ENCODE measurements at places on chromosomes 7 and 10. TPM values are rescaled to one million over a fixed set of nuclear protein-coding genes. Genes with fewer than 3 reads are reported as not detected.

SLC18A3 gene
- total RNA-seq: not detected

FIGNL1 gene
- total RNA-seq: 62.1 TPM

SPDYE11 gene
- total RNA-seq: not detected

KIN gene
- total RNA-seq: 5.7 TPM

ABCB4 gene
- not detected for total RNA-seq

- no peak for DNase-seq
These were observed 73.5 kb downstream of the CDK6 start for GRCh38 chr7:92762851-92763250.

GRCh38 chr7:69187824-69188333 is 410.4 kb upstream of the AUTS2 start:
- DNase-seq: no peak

DNA sequence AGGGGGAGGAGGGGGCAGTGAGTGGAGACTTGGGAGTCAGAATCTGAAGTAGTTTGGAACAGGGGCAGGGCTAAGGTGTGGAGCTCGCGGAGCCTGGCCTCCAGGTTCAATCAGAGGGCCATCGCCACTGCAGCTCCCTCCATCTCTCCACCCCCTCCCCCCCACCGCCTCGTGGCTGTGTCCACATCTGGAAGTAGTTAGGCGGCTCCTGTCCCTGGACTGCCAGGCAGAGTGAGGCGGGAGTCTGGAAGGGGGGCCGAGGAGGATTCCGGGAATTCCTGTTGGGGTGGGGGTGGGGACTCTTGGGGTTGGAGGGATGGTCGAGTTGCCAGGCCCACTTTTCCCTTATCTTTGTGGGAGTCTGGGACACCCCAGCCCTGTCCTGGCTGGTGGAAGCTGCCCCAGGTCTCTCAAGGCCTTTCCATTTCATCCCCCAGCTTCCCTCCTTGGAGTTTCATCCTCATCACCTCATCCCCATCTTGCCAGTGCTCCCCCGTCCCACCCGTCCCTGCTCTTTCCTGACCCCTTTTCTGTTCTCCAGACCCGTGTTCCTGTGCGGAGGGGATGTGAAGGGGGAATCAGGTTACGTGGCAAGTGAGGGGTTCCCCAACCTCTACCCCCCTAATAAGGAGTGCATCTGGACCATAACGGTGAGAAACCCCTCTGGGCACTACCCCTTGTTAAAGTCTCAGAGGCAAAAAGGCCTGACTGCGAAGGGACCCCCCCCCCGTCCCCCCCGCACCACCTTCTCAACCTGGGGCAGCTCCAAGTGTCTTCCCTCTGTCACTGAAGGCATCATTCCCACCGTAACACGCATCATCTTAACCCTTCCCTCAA is 944 bp downstream of the PCOLCE start:
- no peak for DNase-seq

DNAJB12 gene
- total RNA-seq: 27.8 TPM

MOGAT3 gene
- not detected for total RNA-seq

P4HA1 gene
- total RNA-seq: 94.1 TPM

GRCh38 chr7:14507617-14508016 is 394.9 kb downstream of the DGKB start:
- no peak for DNase-seq

ZNF107 gene
- 1.7 TPM for total RNA-seq

NKX1-2 gene
- total RNA-seq: not detected

ANKRD61 gene
- total RNA-seq: 0.07 TPM

CCL24 gene
- not detected for total RNA-seq

- DNase-seq: no peak
These were observed 21.2 kb downstream of the BPGM start for GRCh38 chr7:134667899-134668298.

- DNase-seq: no peak
These were observed 19.5 kb downstream of the LRMDA start for GRCh38 chr10:75450644-75451640.

DNA sequence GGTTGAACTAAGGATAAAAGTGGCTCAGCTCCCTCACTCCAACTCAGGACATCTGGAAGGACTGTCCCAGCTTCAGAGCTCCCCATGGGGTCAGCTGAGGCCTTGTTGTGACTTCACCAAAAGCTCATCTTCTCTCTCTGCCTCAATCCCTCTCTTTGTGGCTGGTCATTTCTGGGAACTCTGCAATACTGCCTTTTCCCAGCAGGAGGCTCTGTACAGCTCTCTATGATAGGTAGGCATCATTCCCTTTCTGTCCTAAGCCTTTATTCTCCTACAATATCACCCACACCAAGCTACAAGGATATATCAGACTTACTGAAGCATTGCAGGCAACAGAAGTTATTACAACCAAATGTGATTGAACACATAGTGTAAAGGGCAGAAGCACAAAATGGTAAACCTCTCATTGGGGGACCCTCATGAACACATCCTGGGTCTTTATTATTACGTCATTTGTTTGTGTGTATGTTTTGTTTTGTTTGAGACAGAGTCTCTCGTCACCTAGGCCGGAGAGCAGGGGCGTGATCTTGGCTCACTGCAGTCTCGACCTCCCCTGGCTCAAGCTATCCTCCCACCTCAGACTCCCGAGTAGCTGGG is 36.7 kb upstream of the PRPS1L1 start:
- no peak for DNase-seq

- DNase-seq: no peak
These were observed 406.5 kb upstream of the SHH start for GRCh38 chr7:156218544-156219306.
